ENCODE measurements at places on chromosomes 6 and 20.

GRCh38 chr6:144296973-144297372 is 11.8 kb downstream of the UTRN start:
- no peak for DNase-seq

DNA sequence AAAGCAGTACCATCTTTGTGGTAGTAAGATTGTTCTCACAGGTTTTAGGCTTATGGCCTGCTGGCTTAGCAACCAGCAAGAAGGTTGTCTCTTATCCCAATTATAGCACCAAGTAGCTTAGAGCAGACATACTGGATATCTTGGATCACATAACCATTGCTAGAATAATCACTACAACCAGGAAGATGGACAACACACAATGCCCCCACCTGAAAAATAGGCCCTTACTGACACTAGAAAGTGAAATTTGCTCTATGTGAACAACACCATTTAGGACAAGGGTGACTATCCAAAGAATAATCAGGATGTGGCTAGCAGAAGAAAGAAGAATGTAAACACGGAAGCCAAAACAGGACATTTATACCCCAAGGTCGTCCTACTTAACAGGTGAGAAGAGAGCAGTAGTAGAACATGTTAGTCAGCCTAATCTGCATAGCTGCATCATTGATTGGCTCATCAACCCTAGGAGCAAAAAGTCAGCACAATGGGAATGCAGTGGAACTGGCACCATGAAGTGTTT is 172.7 kb upstream of the MARCKS start:
- no peak for DNase-seq

GRCh38 chr20:20677186-20677585 is 35.3 kb downstream of the RALGAPA2 start:
- DNase-seq: no peak

DNA sequence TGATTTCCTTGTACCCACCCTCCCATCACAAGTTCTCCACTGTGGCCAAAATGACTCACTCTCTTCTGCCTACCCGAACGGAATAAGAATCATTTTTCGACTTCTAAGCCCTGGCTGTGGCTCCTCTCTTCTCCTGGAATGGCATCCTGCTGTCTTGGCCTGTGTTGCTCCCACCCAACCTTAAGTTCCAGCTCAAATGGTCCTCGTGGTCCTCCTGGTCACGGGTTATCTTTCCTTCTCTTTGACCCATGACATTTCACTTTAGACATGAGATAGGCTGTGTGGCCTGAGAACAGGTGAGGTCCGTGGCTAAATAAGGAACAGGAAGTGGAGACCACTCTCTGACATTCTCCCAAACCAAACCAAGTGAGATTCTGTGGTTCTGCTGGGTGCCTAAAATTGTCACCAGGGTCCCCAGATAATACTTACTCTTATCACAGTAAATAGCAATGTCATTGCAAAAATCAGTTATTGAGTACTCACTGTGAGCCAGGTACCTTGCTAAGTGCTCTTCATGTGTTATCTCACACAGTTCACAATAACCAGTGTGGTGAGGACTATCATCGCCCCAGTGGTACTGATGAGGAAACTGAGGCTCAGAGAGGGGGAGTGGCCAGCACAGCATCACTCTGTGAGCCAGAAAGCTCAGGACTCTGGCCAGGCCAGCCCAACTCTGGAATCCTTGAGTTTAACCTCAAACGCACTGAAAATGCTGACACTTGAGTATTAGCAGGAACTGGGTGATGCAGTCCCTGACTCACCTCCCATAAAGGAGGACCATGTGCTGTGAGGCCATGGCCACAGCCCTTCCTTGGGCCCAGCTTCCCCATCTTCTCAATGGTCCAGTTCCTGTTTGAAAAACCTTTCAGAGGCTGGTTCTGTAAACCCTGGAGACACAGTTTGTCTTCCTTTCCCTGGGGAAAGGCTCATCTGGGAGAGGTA is 74.8 kb upstream of the SIRPA start:
- no peak for DNase-seq

DNA sequence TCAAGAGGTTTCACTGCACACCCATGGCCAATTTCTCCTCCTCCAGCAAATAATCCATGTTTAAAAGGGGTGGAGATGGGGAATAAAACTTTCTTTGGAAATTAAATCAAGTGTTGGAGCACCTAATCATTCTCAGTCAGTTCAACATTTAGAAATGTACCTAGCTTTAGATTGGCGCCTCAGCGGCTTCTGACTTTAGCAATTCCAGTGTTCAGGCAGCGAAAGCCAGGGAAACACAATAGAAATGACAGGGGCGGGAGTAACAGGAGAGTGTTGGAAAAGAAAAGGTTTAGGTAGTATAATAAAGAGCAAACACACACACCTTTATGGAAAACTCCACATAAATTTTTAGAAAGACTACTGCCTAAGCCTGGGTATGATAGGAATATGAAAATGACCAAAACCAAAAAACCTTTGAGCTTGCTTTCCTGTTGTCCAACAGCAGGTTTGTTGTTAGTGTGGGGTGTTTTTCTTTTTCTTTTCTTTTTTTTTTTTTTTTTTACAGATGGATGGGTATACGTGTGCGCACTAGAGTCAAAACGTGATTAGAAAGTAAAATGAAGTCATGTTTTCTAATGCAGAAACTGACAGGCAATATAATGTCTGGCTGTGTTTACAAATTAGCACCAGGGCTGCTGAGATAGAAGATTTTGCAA is 7.7 kb downstream of the TFAP2A start:
- no peak for DNase-seq

DNA sequence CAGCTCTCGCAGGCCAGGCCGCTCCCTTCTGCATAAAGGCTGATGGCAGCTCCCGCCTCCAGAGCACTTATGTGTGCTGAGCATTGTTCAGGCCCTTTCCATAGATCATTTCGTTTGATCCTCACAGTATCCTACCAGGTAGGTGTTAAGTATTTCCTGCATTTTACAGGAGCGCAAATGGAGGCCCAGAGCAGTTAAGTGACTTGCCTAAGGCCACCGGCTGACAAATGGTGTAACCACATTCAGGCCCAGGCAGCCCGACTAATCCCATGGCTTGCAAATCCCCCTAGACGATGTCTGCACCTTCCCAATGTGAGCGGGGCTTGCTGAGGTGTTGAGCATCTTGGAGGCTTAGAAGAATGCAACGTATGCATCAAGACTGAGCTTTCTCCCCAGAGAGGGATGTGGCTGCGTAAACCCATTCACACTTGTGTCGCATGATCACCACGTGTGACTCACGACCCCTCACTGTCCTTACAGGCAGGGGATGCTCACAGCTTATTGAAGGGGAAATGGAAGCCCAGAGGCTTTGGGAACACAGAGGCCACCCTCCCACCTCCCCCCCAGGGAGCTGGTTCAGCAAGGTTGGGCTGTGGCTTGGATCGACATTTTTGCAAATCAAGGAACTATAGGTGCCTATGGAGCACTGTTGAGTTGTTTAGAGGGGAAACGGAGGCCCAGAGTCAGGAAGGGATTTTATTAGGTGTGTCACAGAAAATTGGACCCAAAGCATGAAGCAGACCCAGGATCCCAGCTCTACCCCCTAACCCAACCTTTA is 7.0 kb downstream of the BPIFB2 start:
- DNase-seq: no peak

GRCh38 chr20:5061213-5061612 is 58.5 kb downstream of the PCNA start:
- no peak for DNase-seq

DNA sequence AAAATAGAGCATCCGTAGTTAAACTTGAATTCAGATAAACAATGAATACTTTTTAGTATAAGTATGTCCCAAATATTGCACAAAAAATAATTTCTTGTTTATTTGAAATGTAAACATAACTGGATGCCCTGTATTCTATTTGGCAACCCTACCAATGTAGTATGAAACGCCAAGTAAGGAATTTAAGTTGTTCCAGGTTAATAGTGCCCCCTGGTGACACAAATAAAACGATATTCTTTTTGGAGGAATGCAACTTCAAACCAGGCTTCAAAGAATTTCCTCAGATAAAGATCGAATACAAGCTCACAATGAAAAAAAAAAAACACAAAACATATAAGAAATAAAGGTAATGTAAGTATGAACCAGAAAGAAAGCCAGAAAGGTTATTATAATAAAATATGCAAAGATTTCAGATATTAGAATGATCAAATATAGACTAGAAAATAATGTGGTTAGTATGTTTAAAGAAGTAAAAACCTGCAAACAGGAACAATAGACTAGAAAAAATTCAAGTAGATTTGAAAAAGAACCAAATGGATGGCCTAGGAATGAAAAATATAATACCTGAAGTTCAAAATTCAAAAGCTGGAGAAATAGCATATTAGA is 18.4 kb upstream of the AKAP7 start:
- DNase-seq: peak; percentile 68

DNA sequence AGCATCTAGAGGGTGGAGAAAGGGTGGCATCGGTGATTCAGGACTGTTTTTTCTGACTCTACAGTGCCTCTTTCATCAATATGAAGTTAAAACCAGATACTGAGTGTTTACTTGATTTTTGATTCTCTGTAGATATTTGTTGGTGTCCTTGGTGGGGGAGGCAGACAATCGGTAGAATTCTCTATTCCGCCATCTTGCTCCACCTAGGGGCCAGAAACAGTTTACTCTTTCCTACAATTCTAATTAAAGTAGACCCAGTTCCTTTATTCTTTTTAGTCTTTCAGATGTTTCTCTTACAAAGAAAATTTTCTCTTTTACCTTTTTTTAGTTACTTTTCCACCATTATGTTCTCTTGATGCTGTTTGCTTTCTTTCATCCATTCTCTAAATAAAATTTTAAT is 162.1 kb upstream of the RAB32 start:
- DNase-seq: no peak

- peak; percentile 5 for DNase-seq
Observed at GRCh38 chr20:44858606-44859360, 26.7 kb upstream of the YWHAB start.

DNA sequence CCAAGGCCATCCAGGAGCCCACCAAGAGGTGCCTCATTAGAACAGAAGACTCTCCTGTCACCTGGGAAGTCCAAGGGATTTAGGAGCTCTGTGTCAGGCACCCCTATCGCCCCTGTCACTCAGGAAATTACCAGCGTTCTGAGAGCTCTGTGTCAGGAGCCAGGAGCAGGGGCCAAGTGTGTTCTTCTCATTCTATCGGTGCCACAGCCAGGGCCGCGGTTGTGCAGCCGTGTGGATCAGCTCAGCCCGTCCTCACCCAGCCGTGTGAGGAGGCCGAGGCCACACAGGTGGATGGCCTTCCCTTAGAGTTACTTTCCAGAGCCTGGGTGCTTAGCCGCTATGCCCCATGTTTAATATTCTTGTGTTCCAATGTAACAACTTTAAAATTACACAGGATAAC is 9.8 kb downstream of the MTG2 start:
- no peak for DNase-seq

DNA sequence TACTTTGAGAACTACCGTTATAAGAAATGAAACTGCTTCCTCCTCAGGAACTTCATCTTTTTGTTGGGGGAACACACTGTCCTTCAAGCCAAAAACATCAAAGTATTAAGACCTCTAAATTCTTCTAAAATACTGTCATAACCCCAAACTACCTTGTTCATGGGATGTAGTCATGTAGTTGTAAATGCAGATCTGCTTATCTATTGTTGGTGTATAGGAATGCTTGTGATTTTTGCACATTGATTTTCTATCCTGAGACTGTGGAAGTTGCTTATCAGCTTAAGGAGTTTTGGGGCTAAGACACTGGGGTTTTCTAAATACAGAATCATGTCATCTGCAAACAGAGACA is 282.9 kb upstream of the RUNX2 start:
- no peak for DNase-seq

GRCh38 chr6:75579951-75580350 is 21.7 kb upstream of the SENP6 start:
- no peak for DNase-seq

DNA sequence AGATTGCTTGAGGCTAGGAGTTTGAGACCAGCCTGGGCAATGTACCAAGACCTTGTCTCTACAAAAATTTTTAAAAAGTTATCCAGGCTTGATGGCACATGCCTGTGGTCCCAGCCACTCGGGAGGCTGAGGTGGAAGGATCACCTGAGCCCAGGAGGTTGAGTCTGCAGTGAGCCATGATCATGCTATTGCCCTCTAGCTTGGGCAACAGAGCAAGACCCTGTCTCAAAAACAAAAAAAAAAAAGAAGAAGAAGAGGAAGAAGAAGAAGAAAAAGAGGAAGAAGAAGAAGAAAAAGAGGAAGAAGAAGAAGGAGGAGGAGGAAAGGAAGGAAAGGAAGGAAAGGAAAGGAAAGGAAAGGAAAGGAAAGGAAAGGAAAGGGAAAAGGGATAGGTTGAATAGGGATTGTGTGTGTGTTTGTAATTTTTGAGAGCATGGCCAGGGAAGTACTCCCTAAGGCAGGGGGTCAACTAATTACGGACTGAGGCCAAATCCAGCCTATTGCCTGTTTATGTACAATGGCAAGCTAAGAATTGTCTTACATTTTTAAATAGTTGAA is 43.0 kb upstream of the ZNF217 start:
- no peak for DNase-seq

GRCh38 chr6:111270121-111270520 is 182.8 kb downstream of the SLC16A10 start:
- DNase-seq: no peak

GRCh38 chr6:130677312-130677711 is 149.9 kb upstream of the SMLR1 start:
- DNase-seq: no peak

DNA sequence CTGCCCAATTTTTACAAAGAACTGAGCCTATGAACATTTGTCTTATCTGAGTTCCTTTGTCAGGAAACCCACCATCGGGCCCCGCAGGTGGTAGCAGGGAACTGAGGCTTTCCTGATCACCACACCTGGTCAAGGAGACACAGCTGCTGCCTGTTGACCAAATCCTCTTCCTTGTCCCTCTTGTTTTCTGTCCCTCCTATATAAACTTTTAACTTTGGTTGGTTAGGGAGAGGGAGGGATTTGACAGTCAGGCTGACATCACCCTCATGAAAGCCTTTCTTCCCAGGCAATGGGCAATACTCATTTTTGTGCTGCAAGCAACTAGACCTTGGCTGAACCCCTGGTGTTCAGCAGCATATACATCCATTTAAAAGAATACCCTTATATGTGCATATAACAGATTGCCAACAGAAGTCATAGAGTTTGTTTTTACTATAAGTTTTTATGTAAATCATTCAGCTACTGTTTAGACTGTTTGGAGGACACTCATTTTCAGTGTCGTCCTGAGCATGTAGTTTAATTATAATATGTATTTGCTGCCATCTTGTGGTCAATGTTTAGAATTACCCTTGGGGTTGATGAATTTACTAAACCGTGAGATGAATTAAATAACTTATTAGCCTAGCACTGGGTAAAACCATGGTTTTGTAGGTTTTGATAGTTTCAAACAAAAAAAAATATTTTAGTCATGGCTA is 17.0 kb downstream of the CRISP1 start:
- peak; percentile 15 for DNase-seq

GRCh38 chr20:51542033-51542570 is 417 bp downstream of the NFATC2 start:
- DNase-seq: peak; percentile 50

- no peak for DNase-seq
Observed at GRCh38 chr6:138540468-138540867, 41.2 kb upstream of the NHSL1 start.

Data from CD4-positive, alpha-beta T cell (primary cell).